ENCODE measurements at places on chromosomes 7 and 10.

DNA sequence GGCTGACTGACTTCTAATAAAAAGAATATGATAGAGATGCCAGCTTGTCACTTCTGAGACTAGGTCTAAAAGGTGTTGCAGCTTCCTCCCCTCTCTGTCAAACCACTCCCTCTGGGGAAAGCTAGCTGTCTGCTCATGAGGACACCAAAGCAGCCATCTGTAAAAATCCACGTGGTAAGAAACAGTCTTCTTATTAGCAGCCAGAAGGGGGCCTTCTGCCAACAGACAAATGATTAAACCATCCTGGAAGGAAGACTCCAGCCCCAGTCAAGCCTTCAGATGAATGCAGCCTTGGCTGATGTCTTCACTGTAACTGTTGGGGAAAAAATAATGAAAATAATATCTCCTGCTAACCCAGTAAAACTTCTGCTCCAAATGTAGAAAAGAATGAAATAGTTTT is 41.9 kb upstream of the DAGLB start:
- no peak for DNase-seq

- no peak for DNase-seq
Observed at GRCh38 chr7:27191161-27191731, 6.2 kb upstream of the HOXA11 start.

GRCh38 chr7:12220389-12221046 is 9.4 kb downstream of the TMEM106B start:
- no peak for DNase-seq

- DNase-seq = no peak
Observed at GRCh38 chr7:123823898-123824753, 20.8 kb upstream of the HYAL4 start.

DNA sequence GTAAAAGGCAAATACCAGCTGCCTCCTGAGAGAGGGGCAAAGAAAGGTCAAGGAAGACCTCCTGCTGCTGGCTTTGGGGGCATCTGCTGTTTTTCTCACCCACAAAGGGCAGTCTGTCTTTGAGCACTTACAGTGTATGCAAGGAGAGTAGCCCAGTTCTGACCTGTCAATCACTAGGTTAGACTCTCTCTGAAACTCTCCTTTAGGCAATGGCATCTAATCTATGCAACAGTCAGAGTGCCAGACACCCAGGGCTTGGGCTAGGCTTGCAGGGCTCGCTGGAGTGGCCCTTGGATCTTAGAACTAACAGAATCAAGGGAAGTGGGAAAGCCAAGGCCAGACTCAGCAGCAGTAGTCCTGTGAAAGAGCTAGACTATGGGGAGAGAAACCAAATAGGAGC is 522.9 kb downstream of the NRG3 start:
- no peak for DNase-seq

GRCh38 chr10:28777911-28778310 is 100.6 kb downstream of the BAMBI start:
- no peak for DNase-seq
